ENCODE measurements at places on chromosomes 3 and 15. TPM values are rescaled to one million over a fixed set of nuclear protein-coding genes. Genes with fewer than 3 reads are reported as not detected.

The KLHL25 gene
- total RNA-seq = 12.5 TPM

DNA sequence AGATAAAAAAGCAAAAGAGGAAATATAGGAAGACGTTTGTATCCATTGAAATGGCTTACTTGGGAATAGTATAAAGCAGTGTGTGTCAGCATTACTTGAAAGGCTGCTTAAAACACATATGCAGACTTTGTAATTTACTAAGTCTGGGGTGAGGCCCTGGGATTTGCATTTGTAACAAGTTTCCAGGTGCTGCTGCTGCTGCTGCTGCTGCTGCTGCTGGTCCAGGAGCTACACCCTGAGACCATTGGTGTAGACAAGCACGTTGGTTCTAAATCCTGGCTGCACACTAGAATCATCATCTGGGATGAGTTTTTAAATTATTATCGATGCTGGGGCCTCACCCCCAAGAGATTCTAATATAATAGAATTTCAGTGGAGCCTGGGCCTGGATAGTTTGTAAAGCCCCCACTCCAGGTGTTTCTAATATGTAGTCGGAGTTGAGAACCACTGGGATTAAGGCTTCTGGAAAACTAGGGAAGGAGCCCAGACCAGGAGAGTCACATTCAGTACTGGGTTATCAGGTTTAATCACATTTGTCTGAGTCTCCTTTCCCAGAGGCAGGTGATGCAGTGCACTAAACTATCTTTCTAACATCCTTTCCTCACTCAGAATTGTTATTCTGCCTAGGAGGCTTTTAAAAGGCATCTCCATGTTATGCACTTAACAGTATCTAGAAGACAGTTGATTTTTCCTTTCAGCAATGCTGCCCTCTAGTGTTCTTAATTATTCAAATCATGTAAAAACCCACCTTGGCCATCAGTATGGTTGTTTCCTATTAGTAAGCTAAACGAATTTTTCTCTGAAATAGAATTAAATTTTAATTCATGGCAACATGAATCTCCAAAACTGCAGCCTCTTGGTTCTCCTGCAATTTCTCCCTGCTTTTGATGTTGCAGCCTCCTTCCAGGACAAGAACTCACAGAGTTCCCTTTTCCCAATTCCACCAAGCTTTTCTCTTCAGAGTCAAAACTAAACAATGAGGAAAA, 45.4 kb downstream of the SSR3 start:
- DNase-seq = peak; percentile 86

The TTC21A gene
- total RNA-seq = 1.2 TPM

GRCh38 chr3:113548501-113548900, 16.1 kb downstream of the SIDT1 start:
- no peak for DNase-seq

DNA sequence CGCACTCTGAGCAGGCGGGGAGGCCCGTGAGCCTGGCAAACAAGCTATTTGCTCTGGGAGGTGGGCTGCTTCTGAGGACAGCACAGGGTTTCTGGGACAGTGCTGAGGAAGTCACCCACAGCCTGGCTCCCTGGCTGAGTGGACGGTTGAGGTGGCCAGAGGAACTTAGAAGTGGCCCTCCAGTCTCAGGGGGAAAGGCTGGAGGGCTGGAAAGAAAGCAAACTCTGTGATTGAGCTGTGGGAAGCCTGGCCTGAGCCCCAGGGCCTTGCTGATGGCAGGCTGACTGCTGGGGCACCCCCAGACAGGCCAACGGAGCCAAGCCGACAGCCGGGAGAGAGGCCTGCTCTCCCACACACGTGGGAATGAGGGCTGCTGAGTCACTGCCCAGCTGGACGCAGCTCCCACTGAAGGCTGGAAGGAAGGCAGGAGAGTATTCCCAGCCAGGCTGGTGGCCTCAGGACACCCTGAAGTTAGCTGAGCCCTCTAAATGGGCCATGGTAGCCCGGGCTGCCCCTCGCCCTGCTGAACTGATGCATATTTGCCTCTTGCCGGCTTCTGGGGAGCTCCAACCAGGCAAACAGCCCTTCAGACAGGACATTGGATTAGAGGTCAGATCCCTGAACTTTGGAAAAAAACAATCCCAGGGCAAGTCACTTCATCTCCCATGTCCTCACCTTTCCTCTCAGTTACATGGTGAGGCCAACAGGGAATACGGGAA, 98.0 kb upstream of the TLE3 start:
- peak; percentile 6 for DNase-seq

The MESP1 gene
- 32.9 TPM for total RNA-seq

The GPR87 gene
- total RNA-seq = 14.5 TPM

DNA sequence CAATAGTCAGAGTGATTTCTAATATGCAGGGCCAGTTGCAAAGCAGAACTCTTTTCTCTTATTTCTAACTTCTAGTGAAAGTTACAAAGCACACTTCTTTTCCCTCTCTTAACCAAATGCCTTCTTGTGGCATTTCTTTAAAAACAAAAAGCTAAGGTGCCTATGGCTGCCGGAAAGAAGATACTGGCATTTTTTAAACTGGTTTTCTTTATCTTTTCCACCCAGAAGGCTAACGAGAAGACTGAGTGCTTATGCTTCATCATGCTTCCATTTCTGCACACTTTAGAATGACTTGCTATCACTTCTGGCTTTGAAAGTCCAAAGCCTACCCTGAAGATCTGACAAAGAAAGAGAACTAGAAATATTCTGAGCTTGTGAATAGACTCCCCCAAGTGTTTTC, 141.3 kb downstream of the P2RY1 start:
- DNase-seq = no peak

GRCh38 chr15:70219256-70219895, 121.7 kb upstream of the TLE3 start:
- no peak for DNase-seq

GRCh38 chr15:78090422-78091063, 1.8 kb upstream of the SH2D7 start:
- DNase-seq = no peak

- peak; percentile 60 for DNase-seq
Observed at GRCh38 chr3:157408499-157409149, 28.0 kb upstream of the PTX3 start.

- no peak for DNase-seq
Observed at GRCh38 chr3:66432767-66433521, 67.9 kb downstream of the LRIG1 start.

- no peak for DNase-seq
Observed at GRCh38 chr15:89374086-89374981, 39.7 kb upstream of the POLG start.

- DNase-seq = peak; percentile 52
Observed at GRCh38 chr3:116001151-116001621, 377.9 kb downstream of the GAP43 start.

The GRAMD1C gene
- 2.8 TPM for total RNA-seq

The DOCK3 gene
- total RNA-seq = under 0.01 TPM

DNA sequence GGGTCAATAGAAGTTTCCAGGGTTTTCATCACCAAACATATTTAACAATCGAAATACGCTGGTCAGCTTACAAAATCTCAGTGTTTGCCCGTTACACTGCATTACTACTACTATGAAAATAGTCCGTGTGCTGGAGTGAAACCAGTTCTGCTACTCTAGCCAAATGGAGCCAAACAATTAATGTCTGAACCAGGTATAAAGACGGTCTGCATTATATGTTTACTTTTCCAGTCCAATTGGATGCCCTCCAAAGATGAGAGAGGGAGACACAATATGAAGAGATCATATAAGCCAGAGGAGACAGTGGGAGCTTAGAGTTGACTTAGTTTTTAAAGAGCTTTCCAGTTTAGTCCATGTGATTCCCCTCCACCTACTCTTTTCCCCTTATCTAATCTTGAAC, 6.3 kb upstream of the DUT start:
- peak; percentile 7 for DNase-seq

- no peak for DNase-seq
Observed at GRCh38 chr3:3081381-3082233, 28.6 kb downstream of the IL5RA start.

DNA sequence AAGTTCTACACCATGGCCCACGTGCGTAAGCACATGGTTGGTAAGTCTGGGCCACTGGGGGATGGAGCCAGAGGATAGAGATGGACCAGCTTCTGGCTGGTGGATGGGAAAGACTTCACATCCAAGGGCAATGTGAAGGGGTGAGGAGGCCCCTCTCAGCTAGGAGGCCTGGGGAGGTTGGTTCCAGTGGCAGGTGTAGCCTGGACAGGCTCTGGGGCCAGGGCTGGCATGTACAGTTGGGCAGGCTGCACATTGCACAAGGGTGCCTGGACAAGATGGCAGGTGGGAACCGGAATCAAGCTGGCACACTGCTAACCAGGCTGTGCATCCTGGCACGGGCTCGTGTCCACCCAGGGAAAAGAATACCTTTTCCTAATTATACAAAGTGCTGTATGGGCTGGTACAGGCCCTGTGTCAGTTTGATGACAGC, 8.1 kb downstream of the ZBTB47 start:
- DNase-seq = no peak

DNA sequence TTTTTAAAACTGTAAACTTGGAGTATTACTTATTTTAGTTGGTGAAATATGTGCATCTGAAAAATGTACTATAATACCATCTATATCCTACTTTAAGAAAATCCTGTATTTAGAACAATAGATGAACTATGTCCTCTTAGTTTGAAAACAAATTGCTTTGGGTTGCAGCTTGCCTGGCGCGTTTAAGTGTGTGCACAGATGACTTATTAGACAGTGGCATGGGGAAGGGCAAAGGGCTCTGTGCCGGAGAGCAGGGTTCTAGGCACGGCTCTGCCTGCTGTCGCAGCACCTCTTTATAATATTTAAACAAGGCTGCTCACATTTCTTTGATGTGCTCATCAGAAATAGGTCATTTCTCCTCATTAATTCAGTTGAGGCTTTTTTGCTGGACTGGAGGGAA, 10.0 kb downstream of the PXK start:
- DNase-seq = no peak

The GOLGA8S gene
- not detected for total RNA-seq

The DNAH12 gene
- not detected for total RNA-seq

GRCh38 chr3:188827576-188827975, 344.2 kb upstream of the TPRG1 start:
- no peak for DNase-seq

- no peak for DNase-seq
Observed at GRCh38 chr3:115691964-115692363, 68.7 kb downstream of the GAP43 start.

The BRK1 gene
- total RNA-seq = 110 TPM

The RFT1 gene
- 24.6 TPM for total RNA-seq

- no peak for DNase-seq
Observed at GRCh38 chr3:126292318-126293070, 64.7 kb downstream of the KLF15 start.

The C2CD4A gene
- 0.11 TPM for total RNA-seq

Data from PC-3 (cell line).